Right renal pelvis (tissue), 4 donors: ENCODE measurements at places on chromosomes 2 and 18. TPM values are rescaled to one million over a fixed set of nuclear protein-coding genes. Genes with fewer than 3 reads are reported as not detected.
A peak's percentile ranks its signal among the peaks of the same experiment; 100 is the strongest.

TEKT4 gene
- polyA plus RNA-seq: 0.35 TPM

GCG gene
- polyA plus RNA-seq: not detected

PLEKHM3 gene
- polyA plus RNA-seq: 12.4 TPM

TUBB8B gene
- polyA plus RNA-seq: 0.58 TPM

CRACDL gene
- polyA plus RNA-seq: 2.9 TPM

FZD7 gene
- 82.8 TPM for polyA plus RNA-seq

ROCK1 gene
- polyA plus RNA-seq: 54.9 TPM

NXPH2 gene
- polyA plus RNA-seq: 5.1 TPM

ANKRD36B gene
- 21.5 TPM for polyA plus RNA-seq

GRCh38 chr2:15616429-15616828 lies 24.8 kb downstream of the DDX1 start:
- no peak for DNase-seq

DNA sequence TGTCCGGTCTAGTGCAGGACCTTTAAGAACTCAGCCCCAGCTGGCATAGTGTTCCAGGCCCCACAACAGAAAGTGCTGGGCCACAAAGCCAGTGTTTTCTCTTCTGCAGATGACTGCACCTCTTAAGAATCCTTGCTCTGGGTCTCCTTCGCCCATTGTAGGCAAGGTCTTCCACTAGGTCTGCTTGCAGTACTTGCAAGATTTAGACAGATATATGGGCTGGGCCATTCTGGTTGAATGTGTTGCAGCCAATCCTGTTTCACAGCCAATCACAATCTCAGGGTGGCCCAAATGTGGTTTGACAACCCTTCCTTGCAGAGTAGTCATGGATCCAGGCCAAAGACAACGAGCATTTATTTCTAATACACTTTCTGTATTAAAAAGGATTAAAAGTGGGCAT lies 13.1 kb upstream of the PIEZO2 start:
- DNase-seq: no peak

- DNase-seq: no peak
These were observed 73.8 kb upstream of the THUMPD2 start for GRCh38 chr2:39852831-39853230.

- DNase-seq: no peak
These were observed 46.6 kb upstream of the TCF4 start for GRCh38 chr18:55634545-55634944.

DNA sequence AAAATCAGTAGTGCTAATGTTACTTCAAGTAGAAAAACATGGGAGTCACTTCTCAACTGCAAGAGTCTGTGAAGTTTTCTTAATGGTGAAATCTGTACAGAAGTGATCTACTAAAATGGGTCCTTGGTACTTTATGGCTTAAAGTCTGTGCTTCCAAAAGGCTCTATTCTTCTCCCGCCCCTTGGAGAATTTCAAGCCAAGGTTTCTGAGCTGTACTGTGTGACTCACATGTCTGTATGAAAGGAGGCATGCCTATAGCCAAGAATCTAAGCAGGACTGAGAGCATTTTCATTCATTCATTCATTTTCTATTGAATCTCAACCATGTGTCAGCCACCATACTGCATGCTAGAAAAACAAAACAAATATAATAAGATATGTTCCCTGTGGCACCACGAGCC lies 19.8 kb upstream of the DDX18 start:
- no peak for DNase-seq

- peak; percentile 25 for DNase-seq
These were observed 9.7 kb downstream of the SERPINB7 start for GRCh38 chr18:63784787-63785452.

DNA sequence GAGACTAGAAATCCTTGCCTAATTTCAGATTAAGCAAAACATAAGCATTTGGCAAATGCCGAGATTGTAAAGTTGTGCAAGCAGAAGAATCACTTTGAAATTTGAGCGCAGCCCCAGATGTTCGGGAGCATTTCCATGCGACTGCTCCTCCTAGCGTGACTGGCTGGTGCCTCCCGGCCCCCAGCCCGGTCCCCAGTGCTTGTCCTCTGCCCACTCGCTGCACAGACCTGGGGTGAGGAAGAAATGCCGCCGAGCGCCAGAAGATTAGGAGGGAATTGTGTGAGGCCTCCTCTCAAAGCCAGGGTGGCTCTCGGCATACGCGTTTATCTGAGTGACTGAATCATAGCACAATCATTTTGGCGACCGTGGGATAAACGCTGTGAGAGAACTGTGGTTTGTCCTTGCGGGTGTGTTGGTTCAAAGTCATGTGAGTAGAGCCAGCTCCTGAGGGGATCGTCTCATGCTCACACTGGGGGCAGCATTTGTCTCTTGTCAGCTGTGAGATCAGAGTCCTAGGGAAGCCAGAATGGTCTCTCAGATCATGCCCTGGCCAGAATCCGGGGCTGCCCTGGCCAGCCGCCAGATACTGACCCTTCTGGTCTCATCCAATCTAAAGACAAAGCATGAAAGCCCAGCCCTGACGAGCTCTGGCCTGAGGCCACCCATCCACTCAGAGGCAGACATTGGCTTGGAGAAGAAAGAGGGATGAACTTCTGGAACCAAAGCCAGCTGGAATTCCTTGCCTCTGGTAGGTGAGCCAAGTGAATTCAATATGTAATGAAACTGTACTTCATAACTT lies 189.3 kb downstream of the SH3RF3 start:
- peak; percentile 55 for DNase-seq

DNA sequence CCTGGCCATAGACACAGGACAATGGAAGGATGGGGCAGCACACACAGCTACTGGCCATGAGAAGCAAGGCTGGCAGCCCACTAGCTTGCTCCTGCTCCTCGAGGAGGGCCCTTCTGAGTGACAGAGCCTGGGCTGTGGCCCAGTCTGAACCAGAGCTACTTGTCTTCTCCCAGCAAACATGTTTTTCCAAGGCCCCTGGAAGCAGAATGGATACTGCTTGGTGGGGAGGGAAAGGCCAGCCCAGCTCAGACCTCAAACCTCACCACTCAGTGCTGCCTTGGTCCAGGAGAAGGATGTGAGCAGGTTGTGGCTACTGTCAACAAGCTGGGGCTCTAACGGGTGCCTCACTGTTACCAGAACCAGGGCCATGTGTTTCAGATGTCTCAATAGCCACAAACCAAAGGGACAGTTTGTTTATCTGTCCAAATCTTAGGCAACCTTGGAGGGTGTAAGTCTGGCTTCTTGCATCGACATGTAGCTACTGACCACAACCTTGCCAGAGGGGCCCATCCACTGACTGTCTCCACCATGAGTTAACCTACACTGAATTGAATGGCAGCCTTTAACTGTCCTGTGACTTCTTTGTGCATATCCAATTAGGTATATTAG lies 98.6 kb downstream of the TGFA start:
- no peak for DNase-seq

GRCh38 chr2:105102963-105103421 lies 65.1 kb downstream of the MRPS9 start:
- DNase-seq: no peak

DNA sequence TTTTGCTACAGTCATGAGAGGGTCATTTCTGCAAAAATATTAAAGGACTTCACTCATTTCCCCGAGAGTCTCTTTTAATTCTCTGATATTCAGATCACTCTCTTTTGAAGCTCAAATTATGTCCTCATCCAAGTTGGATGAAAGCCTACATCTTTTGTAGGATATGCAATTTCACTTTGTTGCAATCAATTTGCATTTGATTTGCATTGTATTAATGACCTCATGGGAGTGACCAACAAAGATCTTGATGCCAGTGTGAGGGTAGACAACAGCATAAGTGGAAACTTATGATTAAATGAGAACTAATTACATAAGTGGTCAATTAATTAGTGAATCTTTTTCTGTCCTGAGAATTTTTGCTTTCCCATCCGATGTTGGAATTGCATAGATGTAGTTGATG lies 60.3 kb upstream of the UPP2 start:
- no peak for DNase-seq

DNA sequence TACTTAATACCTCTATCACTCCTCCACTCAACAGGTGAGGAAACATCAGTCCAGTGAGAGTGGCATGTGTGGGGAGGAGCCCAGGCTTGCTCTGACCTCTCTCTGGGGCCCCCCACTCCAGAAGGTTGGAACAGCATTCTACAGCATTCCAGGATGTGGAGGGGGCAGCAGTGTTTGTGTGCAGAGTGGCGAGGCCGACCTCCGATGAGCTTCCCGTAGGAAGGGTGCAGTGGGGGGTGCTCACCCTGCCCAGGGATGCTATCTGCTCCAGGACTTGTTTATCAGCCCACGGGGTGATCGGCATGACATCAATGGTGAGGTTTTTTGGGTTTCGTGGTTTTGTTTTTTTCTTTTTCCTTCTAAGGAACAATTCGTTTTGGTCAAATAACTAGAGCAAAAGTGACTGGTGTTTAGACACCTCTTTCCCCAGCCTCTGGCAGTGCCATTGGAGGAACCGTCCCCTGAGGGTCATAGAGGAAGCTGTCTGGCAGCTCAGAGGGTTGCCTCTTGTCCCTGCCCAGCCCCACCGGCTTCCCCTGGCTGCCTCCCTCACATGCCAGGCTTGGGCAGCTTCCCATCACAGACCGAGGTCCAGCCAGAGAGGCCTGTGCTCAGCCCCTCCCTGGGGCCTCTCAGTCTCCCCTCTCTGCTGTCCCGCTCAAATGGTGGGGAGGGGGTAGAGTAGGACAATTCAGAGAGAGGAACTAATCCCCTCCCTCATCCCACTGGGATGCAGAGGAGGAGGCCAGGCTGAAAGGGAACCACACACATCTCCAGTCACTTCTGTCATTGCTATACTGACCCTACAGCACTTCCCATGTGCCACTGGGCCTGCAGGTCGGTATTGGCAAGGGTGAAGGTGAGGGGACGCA lies 96.5 kb downstream of the ZFP36L2 start:
- DNase-seq: no peak

GRCh38 chr2:111930875-111931274 lies 32.5 kb downstream of the MERTK start:
- DNase-seq: no peak

DNA sequence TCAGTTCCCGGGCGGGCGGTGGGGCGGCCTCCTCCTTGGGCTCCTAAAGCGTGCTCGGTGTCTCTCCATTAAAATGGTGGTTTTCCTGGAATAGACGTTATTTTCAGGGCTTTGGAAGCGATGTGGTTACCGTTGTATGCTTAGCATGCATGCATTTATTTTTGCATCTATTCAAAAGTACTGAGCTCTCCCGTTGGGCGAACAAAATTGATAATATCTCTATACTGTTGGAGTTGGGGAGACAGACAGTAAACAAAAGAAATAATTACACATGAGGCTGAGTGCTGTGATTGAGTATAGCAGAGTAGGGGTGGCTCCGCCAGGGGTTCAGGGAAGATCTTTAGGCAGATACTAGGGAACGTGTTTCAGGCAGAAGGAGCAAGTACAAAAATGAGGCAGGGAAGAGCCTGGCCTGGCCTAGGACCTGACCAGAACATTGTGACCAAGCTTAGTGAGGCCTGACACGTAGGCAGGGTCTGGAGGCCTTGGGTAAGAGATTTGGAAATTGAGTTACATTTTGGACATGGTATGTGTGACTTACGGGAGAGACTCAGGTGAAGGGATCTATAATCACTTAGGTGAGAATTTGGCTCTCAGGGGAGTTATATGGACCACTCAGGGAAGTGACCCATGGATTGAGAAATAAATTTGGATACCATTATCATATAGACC lies 674 bp downstream of the NCAPH start:
- no peak for DNase-seq

DNA sequence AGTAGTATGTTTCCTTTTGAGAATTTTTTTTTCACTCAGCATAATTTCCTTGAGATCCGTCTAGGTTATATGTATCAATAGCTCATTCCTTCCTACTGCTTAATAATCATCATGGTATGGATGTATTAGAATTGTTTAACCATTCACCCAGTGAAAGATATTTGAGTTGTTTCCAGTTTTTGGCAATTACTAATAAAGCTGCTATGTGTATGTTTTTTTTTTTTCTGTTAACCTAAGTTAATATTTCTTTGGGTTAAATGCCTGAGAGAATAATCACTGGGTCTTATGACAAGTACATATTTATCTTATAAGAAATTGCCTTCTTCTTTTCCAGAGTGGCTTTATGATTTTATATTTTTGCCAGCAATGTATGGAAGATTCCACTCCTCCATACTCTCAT lies 96.4 kb upstream of the ST6GAL2 start:
- no peak for DNase-seq
